Endothelial cell of umbilical vein (primary cell): ENCODE measurements at places on chromosomes 6 and 20. TPM values are rescaled to one million over a fixed set of nuclear protein-coding genes. Genes with fewer than 3 reads are reported as not detected.

SLC32A1 gene
- not detected in 2 replicates for total RNA-seq

DNA sequence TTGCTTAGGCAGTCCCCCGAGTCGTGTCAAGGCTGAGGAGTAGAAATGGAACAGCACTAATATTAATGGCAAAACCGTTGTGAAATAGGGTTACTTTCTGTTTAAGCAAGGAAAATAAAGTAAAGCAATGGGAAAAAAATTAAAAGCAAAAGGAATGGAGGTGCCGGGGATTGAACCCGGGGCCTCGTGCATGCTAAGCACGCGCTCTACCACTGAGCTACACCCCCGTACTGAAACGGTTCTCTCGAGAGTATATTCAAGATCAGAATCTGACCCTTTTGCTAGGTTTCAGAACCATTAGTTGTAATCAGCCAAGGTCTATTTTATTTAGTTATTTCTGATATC is 85.5 kb downstream of the TRIM27 start:
- DNase-seq = peak; percentile 86

DNA sequence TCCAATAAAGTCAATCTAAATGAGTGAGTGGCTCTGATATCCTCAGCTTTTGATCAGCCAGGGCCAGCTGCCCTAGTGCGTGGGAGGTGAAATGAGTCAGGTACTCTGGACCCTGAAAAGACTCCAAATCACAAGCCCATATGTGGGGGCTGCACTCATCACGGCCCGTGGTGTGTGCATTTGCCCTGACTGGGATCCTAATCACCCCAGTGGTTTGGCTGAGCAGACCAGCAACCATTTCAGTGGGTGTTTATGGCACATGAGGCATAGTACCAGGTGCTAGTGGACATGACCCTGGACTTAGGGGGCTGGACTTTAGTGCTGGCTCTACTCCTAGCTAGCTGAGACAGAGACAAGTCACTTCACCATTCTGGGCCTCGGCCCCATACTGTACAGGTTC is 39.4 kb downstream of the SCML4 start:
- DNase-seq = no peak

DNA sequence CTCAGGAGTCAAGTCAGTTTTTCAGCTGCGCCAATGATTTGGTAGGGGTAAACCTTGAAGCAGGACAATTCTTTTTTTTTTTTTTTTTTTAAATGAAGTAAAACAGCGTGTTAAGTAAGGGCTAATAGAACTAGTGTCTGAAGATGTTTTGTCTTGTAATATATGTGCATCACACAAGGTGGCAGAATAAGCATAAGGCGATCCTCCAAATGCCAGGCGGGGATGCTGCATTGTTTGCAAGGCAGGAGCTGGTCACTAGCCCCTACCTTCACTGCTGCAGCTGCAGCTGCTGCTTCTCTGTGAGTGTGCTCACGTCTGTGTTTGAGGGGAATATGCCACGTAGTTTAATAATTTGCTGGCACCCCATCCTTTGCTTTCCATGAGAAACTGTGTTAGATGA is 272.7 kb upstream of the MAP3K7 start:
- no peak for DNase-seq

LRRN4 gene
- not detected in 2 replicates for total RNA-seq

- DNase-seq = no peak
Observed at GRCh38 chr6:38176797-38177751, 357.5 kb downstream of the ZFAND3 start.

DNA sequence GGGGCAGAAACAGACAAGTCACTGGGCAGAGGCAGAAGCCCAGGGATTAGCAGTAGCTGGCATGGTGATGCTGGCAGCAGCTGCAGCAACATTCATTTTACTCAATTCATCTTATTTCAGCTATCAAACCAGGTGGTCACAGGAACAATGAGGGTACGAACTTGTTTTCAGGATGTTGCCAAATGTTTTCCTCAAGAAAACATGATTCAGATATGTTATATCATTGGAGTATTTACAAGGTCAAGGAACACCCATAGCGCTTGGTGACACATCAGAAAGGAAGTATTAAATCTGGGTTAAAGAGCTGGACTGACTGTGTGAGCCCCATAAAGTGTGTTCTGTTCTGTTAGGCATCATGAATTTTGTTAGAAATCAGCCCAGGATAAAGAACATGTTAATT is 456.9 kb upstream of the ID4 start:
- no peak for DNase-seq

LRP11 gene
- total RNA-seq = 29.9 and 59.1 TPM in 2 replicates

- DNase-seq = no peak
Observed at GRCh38 chr6:126027601-126028000, 41.3 kb downstream of the TRMT11 start.

SLC17A5 gene
- 15.2 and 17.6 TPM in 2 replicates for total RNA-seq

DNA sequence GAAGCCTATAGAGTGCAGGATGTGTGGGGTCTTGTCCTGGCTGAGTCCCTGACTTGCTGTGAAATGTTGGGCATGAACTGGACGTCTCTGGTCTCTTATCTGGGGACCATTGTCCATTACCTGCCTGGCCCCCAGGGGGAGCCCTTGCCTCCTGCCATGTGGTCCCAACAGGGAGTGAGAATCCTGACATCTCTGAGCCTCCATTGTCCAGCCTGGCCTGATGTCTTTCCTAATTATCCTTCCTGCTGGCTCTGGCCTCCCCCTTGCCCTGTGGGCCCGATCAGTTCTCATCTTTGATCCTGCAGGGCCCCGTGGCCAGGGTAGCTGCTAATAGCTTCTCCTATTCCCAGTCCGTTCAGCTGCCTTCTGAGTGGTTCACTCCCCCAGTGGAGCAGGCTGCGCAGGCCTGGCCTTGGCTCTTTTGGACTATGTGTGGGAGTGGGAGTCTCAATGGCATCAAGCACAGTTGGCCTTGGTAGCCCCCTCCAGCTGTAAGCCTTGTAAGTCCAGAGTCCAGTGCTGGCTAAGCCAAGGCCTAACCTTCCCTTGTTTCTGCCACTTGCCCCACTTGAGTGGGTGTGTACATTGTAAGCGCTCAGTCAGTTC is 77.9 kb upstream of the RALY start:
- DNase-seq = no peak
